Epithelial cell of esophagus (primary cell): ENCODE measurements at places on chromosomes 5 and 9.
A peak's percentile ranks its signal among the peaks of the same experiment; 100 is the strongest.

- peak; percentile 62 for DNase-seq
Observed at GRCh38 chr9:127122176-127123063, at the start of gene ANGPTL2. TSS of gene ANGPTL2 (minus strand) at chr9:127122635. CDS start at chr9:127108731, 13,904 bp downstream.

DNA sequence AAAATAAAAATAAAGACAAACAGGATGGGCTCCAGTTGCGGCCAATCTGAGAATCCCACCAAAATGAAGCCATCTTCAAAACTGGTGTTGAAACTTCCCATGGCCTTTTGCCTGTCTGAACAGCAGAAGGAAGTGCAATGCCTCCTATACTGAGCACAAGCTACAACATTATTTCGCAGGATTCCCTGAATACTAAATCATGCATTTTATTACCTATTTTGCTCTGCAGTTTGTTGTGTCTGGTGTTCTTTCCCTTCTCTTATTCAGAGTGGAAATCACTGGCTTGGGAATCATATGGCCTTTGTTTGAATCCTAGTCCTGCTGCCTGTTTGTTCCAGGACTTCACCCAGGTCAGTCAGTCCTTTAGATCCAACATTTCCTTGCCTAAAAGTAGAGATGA lies at the start of gene OR2Y1:
OR2Y1 (minus strand) TSS at position 101 of the 400 bp plus-strand sequence; CDS start at position 101, 0 bp downstream.
- no peak for DNase-seq

GRCh38 chr5:4294878-4295277 lies 699.2 kb downstream of the IRX1 start:
- DNase-seq = no peak

- DNase-seq = no peak
Observed at GRCh38 chr5:58913406-58913990, 330.6 kb downstream of the RAB3C start.

DNA sequence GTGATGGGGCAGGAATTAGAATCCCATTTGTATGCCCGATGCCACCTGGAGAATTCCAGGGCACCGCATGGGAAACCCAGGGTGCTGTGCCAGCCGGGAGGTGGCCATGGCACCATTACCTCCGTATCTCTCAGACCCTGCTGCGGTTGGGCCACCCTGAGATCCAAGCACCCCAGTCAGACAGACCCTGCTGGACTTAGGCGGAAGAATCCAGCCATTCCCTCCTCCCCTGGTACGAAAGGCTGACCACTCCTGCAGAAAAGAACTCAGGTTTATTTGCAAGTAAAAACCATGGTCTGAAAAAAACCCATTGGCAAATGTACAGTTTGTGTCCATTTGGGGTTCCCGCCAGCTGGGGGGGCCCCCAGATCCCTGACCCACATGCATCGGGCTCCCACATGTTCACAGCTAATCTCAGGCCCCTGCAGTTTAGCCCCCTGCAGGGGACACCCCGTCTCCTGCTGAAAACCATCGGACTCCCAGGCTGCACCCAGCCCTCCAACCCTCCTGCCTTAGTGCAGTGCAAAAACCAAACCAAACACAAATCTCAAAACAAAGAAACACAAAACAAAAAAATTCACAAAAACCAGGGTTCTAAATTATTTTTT lies 23.6 kb upstream of the SARDH start:
- no peak for DNase-seq

DNA sequence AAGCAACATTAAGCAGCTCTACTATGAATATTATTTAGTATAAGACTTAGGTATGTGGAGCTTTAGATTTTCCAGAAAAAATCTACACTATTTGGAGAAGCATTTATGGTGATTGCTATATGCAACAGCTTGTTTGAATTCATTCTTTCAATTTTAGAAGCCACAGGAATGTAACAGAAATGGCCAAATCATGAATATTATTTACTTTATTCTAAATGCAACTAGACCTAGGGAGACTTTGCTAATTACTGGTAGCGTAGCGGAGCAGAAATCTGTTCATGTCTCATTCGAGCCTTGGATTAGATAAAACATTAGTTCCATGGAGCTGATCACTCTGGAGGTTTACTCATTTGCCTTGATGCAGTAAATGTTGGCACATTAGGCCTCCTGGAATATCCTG lies 290.2 kb downstream of the ZNF608 start:
- DNase-seq = no peak

- DNase-seq = no peak
Observed at GRCh38 chr9:133950192-133950591, 41.9 kb downstream of the VAV2 start.

DNA sequence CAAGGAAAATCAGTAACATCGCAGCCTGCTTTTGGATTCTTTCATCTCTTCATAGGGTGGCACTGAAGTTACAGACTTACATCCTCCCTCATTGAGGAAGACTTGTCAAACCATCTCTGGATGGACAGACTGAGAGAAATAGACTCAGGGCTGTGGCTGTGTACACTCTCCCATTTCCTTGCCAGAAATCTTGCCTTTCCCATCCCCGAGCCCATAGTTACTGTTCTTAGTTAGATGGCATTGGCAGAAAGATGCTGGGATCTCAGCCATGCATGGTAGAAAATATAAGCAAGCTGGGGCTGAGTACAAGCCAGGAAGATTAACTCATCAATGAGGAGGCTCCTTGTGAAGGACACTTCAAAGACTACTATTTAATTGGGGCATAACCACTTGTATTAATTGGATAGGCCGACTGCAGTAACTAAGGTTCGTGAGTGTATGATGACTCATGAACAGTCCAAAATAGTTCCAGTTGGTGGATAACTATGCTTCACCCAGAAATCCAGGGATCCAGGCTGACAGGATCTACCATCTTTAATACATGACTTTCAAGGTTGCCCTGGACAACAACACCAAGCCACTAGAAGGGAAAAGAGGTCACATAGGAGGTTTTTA lies 137.9 kb downstream of the TMEM38B start:
- DNase-seq = peak; percentile 30

DNA sequence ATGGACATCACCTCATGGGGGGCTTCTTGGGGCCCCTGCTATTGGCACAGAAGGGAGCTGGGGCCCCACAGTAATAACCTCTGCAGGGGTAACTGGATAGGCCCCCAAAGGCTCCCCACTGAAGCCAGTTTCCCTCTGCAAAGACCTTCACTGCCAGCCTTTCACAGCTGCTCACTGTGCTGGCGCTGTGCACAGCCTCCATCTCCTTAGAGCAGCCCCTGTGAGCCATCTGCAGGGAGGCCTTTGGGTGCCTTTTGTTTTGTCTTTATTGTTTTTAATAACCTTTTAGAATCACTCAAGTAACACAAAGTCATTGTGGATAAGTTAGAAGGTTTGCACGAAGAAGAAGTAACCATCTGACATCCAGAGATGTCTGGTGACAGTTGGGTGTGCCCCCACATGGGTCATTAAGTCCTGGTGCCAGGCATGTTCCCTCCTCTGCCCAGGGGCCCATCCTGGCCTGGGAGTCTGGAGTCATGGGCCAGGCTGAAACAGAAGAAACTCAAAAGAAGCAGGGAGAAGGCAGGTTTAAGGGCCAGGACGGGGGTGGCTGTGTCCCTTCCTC lies 42.7 kb downstream of the NCS1 start:
- DNase-seq = no peak

- DNase-seq = peak; percentile 35
Observed at GRCh38 chr5:65926893-65927292, 518 bp downstream of the ERBIN start.

DNA sequence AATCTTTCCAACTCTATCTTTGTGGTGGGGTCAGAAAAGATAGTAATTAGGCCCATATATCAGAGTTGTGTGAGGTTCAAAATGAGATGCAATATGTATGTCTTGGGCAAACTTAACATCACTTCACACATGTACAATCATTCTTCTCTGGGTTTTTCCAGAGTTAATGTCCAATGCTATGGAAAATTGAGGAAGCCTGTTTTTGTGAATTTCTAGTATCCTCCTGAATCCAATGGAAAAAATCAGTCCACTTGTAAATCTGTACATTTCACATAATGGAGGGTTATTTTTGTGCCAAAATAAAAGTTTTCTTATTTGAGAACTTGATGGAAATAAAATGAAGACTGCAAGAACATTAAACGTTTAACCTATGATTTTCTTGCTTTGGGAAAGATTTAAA lies 155.6 kb upstream of the SEMA6A start:
- no peak for DNase-seq

GRCh38 chr5:35758151-35758724 lies 98.5 kb upstream of the IL7R start:
- DNase-seq = no peak

GRCh38 chr5:41770799-41771198 lies 99.4 kb downstream of the OXCT1 start:
- DNase-seq = no peak

DNA sequence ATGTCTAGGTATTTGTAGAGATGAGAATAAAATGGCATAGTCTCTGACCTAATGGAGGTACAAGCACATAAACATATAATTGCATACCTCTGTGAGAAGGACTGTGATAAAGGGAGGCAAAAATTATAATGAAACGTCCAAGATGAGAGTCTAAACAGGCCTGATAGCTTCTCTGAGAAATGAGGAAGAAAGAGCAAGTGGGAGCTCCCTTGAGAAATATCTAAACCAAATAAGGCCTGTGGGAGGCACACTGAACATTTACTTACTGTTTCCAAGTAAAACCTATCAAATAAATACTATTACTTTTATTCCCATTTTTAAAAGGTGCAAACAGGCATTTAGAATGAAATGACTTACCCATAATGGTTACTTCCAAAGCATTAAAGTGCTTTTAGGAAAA lies 125.6 kb upstream of the PAPPA start:
- DNase-seq = no peak

DNA sequence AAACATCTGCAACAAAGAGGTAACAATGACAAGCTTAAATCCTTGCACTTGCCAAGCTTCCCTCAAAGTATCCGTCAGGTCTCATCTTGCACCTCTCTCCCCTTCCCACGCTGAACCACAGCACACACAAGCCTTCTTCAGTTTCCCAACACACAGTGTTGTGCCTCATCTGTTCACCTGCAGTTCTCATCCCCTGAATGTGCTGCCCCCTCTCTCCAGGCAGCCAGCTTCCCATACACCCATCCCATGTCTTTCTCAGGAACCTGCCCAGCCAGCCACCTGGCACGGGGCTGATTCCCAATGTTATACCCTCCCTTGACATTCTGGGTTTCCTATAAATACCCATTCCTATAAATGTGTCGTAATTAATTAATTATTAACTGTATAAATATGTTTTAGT lies 314.8 kb downstream of the PRELID2 start:
- DNase-seq = no peak

GRCh38 chr5:151249281-151249680 lies 3.7 kb upstream of the GM2A start:
- no peak for DNase-seq

- no peak for DNase-seq
Observed at GRCh38 chr5:139076111-139076510, 122.1 kb downstream of the SIL1 start.

DNA sequence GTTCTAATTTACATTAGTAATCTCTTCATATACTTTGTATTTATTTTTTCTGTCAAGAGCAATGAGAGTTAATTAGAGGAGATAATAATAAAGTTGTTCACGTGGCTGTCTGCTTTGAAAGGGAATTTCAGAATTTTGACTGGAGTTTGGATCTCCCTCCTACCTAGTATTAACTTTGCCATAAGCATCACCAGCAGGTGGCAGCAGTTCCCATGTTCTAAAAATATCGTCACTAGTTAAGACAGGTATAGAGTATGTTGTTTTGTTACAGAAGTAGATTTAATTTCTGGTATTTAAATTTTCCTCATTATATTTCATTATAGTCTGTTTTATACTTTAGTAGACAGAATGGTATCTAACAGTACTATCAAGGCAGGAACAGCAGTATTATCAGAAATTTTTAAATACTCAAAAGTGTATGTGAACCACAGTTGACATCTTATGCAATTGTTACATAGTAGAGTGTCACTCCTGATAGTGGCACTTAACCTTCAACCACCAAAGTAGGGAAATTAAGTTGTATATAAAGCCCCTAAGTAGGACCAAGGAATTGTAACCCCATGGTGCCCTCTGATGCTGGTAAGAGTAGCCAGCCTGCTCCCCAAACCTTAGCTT lies 20.4 kb downstream of the GNPDA1 start:
- peak; percentile 76 for DNase-seq

GRCh38 chr9:38096238-38096805 lies 27.3 kb upstream of the SHB start:
- DNase-seq = peak; percentile 97

GRCh38 chr5:99104538-99105132 lies 175.8 kb upstream of the CHD1 start:
- DNase-seq = peak; percentile 47

DNA sequence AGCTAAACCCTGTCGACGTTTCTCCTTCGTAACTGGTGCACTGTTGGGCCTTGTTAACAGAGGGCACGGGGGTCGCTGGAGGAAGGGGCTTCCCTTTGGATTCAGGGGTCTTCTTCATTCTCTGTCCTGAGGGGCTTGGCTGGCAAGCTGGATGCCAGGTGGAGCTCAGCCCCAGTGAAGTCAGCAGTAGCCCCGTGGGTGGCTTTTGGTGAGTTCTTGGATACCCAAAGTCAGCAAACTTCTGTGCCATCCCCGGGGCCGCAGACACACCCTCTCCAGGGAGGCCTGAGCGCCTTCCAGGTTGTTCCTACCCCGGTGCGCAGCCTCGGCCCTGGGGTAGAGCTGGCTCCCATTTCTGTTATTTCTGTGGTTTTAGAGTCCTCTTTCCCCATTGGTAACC lies 12.3 kb upstream of the OBP2A start:
- no peak for DNase-seq

DNA sequence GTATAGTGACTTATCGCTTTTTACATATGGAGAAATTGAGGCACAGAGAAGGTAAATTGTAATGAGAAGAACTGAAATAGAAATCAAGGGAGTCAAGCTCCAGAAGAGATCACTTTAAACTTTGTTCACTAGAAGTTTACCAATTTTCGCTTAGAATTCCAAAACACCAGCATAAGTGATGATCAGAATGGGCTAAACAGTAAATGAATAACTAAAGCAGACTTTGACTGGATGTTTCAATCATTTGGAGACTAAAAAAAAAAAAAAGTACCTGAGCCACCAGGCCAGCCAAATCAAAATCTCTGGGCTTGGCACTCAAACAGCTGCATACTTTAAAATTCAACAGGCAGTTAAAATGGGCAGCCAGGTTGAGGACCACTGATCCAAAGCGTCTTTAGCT lies 38.2 kb upstream of the FYB1 start:
- DNase-seq = no peak
